ENCODE measurements at places on chromosomes 1 and 21.

DNA sequence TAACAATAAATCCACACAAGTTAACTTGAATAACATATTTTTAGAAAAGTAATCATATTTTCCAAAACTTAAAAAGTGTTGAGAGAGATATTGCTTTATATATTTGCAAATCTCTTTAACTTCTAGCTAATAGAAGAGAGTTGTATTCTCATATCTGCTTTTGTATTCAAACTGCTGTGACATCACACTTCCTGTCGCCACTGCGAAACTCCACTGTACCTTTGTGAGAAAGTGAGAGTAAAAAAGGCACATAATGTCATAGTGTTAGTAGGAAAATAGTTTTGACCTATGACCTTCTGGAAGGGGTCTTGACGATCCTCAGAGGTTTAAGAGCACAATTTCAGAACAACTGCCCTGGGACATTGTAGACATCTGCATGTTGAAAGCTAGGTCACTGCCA is 21.6 kb downstream of the AK5 start:
- DNase-seq, result no peak

- no peak for DNase-seq
These were observed 667.1 kb downstream of the LTN1 start for GRCh38 chr21:28325618-28326017.

DNA sequence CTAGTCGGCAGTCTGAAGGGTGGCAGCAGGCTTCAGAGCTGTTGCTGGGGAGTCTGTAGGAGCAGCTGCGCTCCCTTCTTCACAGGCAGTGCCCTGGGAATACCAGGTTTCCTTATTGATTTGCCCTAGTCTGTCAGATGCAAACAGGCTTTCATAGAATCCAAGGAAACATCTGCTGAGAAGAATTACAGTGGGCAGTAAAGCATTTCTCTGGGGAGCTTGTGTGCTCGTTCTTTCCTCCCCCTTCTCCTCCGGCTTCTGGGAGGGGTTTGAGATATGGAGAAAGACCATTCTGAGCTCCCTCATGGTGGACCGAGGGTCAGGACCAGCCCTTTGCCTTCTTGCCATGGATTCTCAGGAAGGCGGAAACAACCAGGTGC is 25.4 kb upstream of the PARP1 start:
- DNase-seq, result no peak

DNA sequence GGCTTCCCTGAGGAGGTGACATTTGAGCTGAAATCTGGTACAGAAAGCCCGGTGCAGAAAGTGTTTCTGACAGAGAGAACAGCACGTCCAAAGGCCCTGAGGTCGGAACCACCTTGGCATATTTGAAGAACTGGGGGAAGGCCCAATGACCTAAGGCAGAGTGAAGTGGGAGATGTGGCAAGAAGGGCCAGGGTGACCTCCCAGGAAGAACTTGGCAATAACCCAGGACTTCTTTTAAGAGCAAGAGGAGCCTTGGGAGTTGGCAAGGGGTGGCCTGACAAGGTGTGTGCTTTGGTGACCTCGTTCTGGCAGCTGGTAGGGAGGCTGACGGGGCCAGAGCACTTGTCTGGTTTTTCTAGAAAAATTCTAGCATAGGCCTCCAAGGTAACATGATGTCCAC is 23.4 kb downstream of the TTC39A start:
- no peak for DNase-seq
